ENCODE measurements at places on chromosomes 1 and 21.

- no peak for DNase-seq
Observed at GRCh38 chr1:171484760-171485374, 463 bp upstream of the PRRC2C start.

GRCh38 chr1:205287767-205288559 lies 33.6 kb downstream of the NUAK2 start:
- DNase-seq = peak; percentile 57

GRCh38 chr1:24673341-24673740 lies 30.2 kb downstream of the SRRM1 start:
- DNase-seq = no peak

- DNase-seq = no peak
Observed at GRCh38 chr1:245809361-245809760, 654.6 kb downstream of the KIF26B start.

DNA sequence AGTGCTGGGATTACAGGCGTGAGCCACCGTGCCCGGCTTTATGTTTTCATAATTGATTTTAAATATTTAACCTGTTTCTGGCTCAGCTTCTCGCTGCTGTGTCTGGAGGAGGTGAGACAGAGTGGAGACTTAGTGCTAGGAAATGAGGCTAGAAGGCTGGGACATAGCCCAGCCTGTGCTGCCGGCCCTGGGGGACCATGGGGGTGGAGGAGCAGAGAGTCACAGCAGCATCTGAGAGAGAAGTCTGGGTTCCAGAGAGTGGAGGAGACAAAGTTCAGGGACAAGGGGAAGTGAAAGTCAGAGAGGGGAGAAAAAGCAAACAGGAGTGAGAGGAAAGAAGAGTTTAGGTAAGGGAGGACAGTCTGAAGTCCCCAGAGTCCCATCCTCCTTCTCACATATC lies 71.9 kb downstream of the LHX9 start:
- no peak for DNase-seq

GRCh38 chr1:87086120-87086519 lies 171.7 kb downstream of the HS2ST1 start:
- DNase-seq = no peak

DNA sequence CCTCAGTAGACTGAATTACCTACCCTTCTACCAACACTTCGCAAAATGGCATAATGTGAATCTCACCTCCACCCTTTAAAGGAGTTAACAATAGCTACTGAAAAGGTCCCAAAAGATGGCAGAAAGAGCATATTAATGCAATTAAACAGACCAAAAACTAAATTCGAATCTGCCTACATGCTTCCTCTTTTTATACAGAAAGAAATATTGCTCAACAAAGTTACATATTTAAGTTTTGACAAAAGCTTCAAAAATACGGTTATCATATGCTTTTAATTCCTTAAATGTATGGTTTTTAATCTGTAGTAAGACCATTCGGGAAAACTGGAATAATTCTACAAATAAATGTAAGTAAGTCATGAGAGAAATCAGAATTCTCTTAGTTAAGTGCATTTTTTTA lies 2.2 kb downstream of the APP start:
- DNase-seq = no peak

DNA sequence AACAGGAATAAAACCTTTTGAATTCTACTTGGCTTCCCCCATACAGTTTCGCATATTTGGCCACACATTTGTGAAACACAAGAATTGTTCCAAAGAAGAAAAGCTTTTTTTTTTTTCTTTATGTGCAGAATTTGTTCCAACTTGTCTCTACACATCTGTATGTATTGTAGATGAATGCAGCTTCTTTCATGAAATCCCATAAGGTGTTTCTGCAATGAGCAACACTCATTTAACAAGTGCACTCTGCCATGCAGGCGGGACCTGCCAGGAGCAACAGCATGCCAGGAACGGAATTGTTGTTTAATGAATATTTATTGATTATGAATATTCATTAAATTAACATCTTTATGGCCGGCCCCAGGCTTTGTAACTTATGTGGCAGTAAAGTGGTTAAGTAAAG lies 1075.0 kb downstream of the TTLL7 start:
- DNase-seq = no peak

- no peak for DNase-seq
Observed at GRCh38 chr1:24679725-24680124, 36.6 kb downstream of the SRRM1 start.

DNA sequence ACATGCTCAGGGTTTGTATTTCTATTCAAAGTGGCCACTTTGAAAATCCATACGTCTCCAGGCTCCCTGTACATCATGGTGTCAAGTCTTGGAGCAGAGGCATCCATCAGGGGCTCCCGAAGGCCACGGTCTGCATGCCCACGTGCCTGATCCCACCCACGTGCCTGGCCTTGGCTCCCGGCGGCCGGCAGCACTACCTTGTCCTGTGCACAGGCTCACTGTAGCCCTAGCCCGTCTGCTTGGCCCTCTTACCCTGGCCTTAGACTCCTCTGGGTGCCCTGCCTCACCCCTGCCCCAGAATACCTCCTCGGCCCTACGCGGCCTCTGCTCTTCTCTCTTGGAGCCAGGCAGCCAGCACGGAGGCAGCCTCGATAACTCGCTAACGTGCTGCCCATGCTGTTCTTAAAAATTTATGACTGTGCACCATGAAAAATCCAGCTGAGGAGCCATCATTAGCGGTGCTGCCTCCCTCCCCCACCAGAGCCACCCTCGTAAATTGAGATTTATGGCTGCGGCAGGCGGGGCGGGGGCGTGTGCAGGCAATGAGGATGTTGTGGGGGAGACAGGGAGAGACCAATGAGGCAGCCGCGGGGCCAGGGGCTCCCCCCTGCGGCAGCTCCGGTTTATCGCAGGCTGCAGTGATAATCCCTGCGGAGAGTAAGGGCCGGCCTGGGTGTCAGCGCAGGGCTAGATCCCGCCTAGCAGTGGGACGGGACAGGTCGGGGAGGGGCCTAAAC lies 24.6 kb downstream of the DMAP1 start:
- peak; percentile 14 for DNase-seq

DNA sequence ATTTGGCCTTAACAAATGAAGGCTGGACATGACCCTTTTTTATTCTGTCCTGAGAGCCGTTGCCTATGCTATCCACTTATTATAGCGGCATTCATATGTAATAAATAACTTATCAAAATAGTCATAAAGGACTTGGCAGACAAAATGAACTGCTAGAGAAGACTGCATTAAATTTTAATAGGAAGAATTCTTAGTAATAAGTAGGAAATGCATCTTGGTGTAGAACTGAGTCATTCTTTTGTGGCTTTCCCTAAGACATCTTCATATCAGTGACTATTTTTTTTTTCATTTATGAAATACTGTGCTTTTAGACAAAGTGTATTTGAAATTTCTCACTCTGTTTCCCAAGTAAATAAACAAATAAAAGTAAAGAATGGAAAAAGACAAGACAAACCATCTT lies 45.6 kb downstream of the PBX1 start:
- no peak for DNase-seq

DNA sequence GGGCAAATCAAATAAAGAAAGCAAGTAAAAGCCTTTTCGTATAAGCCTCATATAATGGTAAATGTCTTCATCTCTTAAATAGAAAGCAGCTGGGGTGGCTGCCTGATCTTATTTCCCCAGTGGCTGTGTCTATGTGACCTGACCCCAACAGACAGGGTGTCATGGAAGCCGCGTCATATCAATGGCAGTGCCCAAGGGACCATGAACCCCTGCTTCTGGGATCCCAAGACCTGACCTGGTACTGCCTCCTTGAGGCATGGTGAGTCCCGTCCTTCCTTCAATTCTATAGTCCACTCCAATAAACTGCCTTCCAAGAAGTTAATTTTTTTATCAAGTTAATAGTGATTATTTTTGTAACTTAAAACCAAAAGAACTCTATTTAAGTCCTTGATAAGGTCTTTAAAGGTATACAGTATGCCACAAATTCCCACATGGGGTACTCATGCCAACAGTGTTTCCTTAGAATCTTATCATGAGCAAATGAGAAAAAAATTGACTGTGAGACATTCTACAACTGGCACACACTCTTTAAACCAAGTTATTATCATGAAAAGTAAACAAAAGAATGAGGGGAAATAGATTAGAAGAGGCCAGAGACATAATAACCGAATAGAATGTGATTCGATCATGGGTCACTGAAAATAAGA lies 104.6 kb downstream of the ADSS2 start:
- no peak for DNase-seq

DNA sequence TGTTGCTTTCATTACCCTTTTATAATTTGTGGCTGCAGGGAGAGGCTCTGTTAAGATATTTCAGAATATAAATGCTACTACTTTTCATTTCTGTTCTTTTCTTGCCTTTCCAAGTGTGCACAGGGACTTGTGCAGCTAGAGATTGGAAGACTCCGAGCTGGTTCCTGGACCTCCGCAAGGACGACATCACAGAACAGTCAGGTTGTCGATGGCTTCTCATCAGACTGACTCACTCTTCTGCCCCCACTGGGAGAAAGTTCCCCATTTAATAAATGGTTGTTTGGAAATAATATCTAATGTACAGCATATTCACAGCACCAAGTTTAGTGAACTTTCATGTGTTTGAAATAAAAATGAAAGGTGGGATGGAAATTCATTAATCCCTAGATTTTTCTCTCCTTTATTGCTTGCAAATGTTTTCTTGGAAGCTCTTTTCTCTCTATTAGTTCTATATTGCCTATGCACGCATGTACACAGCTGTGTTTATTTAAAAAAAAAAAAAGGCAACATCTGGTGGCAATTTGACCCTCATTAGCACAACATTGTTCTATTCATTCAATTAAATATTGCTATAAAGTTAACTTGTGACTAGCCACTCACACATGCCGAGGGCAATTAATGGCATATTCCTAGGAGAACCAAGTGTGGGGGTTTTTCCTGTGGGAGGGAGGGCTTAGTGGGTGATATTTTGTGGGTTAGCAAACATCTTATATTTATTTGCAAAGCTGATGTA lies 77.5 kb upstream of the L1TD1 start:
- DNase-seq = no peak

DNA sequence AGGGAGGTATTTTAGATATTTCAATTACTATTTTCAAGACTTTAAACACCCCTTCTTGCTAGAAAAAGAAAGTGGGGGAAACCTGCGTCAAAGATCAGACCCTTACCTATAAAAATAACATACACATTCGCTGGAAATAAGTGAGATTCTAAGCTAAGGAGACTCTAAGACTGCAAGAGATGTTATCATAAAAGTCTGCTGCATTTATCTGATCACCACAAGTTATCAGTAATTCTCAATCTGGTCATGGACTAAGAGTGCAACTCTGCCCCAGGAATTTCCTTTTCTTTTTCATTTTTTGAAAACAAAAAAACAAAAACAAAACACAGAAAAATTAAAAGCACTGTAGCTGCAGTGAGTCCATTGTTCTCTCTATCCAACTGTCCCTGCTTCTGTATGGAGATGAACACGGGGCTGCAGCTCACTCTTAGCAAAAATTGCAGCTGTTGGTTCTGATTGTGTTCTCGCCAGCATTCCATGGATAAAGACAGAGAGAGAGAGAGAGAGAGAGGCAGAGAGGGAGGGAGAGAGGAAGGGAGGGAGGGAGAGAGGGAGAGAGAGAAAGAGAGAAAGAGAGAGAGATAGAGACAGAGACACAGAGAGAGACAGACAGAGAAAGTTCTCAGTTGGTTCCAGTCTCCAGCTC lies 14.1 kb downstream of the XKR8 start:
- no peak for DNase-seq

DNA sequence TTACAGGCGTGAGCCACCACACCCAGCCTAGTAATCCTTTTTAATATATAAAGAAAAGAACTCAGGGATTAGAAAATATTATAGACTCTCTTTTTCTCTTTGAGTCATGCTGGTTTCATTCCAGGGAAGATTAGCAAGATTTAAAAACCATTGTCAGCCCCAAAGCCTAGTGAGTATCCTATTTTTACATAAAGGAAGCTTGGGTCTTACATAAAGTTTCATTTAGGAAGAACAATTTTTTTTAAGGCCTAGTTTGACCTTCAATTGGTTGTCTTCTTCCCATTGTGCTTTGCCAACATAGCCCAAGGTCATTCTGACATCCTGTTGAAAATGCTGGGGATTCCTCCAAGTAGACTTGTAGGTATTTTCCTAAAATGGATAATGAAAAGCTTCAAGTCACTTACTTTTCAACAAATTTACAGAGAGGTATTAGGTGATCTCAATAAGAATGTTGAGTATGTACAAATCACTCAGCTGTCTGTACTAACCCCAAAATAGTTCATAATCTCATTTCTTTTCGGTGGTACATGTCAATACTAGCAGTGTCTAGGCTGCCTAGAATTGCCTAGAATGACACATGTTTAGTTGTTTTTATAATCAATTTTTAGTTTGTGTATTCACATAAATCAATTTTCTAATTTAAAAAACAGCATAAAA lies 4.3 kb upstream of the KIF14 start:
- no peak for DNase-seq

GRCh38 chr21:27817074-27817473 lies 850.2 kb upstream of the ADAMTS5 start:
- no peak for DNase-seq

GRCh38 chr1:201740670-201741111 lies 88.3 kb upstream of the IPO9 start:
- no peak for DNase-seq

GRCh38 chr1:150387200-150387599 lies 23.3 kb downstream of the RPRD2 start:
- DNase-seq = no peak

GRCh38 chr1:17606826-17607440 lies 67.4 kb downstream of the ARHGEF10L start:
- no peak for DNase-seq

DNA sequence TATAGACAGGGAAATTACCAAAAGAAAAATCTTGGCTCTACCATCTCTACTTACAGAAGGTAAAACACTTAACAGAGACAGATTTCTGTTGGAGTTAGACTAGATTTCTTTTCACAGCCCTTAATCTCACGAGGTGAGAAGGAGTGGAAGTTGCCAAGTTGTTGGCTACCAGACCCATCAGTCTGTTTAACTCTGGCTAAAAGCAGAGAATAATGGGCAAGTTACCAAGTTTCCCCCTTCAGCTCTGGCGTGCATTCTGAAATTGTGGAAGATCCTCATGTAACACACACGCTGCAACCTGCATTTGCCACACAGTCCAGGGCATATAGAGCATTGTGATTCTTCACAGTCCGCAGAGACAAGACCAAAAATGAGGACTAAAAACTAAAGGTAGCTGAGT lies 49.3 kb downstream of the STX6 start:
- no peak for DNase-seq

GRCh38 chr1:78682496-78682895 lies 32.9 kb downstream of the IFI44 start:
- no peak for DNase-seq

DNA sequence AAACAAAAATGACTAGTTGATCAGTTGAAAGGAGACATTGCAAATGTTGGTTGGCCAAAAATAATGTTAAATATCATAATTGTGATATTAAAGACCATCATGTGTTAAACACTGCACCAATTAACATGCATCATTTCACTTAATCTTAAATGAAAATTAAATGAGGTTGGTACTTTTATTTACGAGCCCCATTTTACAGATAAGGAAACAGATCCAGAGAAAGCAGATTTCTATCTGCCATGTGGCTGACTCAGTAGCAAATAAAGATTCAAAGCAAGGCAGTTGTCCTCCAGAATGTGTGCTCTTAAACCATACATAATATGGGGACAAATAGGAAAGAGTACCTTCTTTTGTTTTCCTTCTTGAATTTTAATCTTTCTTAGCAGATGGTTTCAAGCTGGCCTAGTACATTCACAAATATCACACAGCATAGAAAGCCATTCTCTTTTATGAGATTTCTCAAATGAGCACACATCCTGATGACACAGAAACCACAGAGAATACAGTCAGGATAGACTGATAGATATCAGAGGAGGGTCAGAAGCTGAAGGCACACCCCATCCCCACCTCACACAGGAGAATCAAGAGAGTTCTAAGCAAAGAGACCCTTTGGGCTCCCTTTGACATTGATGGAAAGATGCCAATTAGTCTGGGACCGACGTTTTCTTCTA lies 647.9 kb upstream of the CAMK1G start:
- DNase-seq = no peak

All from effector CD8-positive, alpha-beta T cell (primary cell).